Left renal pelvis (tissue), 4 donors: ENCODE measurements at places on chromosomes 5 and 9. TPM values are rescaled to one million over a fixed set of nuclear protein-coding genes. Genes with fewer than 3 reads are reported as not detected.

GPR21 gene
- polyA plus RNA-seq = 0.34 TPM

ADAMTSL2 gene
- polyA plus RNA-seq = 38.7 TPM

STPG3 gene
- polyA plus RNA-seq = 2.3 TPM

QRFP gene
- 0.59 TPM for polyA plus RNA-seq

DNA sequence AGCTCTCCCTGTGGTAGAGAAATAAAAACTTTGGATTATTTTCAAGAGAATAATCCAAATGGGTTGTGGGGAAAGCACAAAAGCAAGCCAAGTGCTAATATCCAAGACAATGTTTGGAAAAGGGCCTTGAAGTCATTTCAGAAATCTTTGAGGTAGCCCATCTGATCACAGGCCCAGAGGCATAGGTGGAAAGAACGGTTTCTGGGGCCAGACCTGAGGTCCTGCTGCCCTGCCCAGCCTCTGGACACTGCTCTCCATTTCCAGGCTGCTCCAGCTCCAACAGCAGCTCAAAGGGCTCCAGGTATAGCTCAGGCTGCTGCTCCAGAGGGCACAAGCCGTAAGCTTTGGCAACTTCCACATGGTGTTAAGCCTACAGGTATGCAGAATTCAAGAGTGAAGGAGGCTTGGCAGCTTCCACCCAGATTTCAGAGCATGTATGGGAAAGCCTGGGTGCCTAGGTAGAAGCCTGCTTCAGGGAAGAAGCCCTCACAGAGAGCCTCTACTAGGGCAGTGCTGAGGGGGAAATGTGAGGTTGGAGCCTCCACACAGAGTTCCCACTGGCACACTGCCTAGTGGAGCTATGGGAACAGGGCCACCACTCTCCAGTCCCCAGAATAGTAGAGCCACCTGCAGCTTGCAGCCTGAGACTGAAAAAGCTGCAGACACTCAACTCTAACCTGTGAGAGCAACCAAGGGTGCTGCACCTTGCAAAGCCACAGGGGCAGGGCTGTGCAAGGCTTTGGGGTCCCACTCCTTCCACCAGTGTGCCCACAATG, 133.1 kb downstream of the PIK3R1 start:
- no peak for DNase-seq

DNA sequence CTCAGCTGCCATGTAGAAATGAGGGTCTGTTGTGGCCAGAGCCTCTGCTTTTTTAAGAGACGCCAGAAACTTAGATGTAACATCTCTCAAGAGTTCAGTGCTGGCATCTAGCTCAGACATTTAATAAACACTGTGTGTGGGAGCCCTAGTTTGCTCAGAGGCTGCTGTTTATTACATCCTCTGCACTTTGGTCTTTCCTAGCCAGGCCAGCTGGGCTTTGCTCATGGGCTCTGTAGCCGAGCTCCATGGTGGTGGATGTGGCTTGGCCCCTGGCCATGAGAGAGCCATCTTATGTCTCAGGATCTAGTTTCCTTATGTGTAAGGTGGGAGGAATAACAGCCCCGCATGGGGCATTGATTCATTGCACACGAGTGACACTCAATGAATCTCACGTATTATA, 30.0 kb downstream of the ARHGEF37 start:
- DNase-seq = no peak
